ENCODE measurements at places on chromosomes 6 and 20. TPM values are rescaled to one million over a fixed set of nuclear protein-coding genes. Genes with fewer than 3 reads are reported as not detected.
A peak's percentile ranks its signal among the peaks of the same experiment; 100 is the strongest.

- H3K27me3 ChIP-seq: peaks cover 18% of the 10 kb centered on the region
- no peak overlapping the region for H3K27ac ChIP-seq
- no peak overlapping the region for H3K4me3 ChIP-seq
- DNase-seq: peak; percentile 10
- peaks cover 3% of the 10 kb centered on the region for H3K36me3 ChIP-seq
- H3K4me1 ChIP-seq: no peaks in the 10 kb centered on the region
Observed at GRCh38 chr20:30811885-30812671, 445.4 kb upstream of the DEFB115 start.

GRCh38 chr20:35463455-35464300, 8.3 kb downstream of the CEP250 start:
- H3K36me3 ChIP-seq: no peaks in the 10 kb centered on the region
- H3K27ac ChIP-seq: no peak overlapping the region
- H3K27me3 ChIP-seq: no peaks in the 10 kb centered on the region
- peaks cover 1% of the 10 kb centered on the region for H3K4me1 ChIP-seq
- DNase-seq: peak; percentile 36

- H3K4me3 ChIP-seq: no peak overlapping the region
- H3K4me1 ChIP-seq: peaks cover 10% of the 10 kb centered on the region
- H3K27ac ChIP-seq: no peak overlapping the region
- H3K27me3 ChIP-seq: peaks cover 5% of the 10 kb centered on the region
Observed at GRCh38 chr20:53221731-53222130, 249.6 kb downstream of the TSHZ2 start.

- H3K4me1 ChIP-seq: no peaks in the 10 kb centered on the region
- peak; percentile 68 for DNase-seq
- H3K4me3 ChIP-seq: no peak overlapping the region
Observed at GRCh38 chr20:62822788-62823651, 6.2 kb downstream of the COL9A3 start.

DNA sequence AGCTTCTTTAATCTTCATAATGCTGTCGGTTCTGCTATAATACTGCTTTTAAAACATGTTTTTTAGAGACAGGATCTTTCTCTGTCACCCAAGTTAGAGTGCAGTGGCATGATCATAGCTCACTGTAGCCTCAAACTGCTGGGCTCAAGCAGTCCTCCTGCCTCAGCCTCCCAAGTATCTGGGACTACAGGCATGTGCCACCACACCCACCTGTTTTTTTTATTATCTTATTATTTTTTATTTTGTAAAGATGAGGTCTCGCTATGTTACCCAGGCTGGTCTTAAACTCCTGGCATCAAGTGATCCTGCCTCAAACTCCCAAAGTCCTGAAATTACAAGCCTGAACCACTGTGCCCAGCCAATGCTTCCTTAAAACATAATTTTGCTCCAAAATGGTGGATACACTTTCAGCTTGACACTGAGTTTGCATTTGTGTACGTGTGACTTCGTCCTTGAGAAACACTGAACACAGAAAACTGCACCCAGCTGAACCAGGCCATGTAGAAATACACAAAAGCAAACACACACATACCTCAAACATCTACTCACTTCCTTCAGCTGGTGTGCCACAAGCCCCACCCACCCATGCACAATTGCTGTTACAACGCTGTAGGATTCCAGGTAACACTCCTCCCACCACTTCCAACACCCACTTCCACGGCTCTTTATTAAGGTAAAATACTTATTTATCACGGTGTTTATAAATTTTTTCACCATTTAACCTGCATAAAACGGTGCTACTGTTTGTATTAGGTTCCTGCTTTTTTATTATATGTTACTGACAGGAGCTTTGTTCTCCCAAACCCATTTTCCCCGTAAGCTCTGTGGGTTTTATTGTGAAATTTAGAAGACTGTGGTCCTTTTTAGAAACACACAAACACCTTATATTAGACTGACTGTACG, 109.1 kb downstream of the TSHZ2 start:
- H3K4me1 ChIP-seq: peaks cover 3% of the 10 kb centered on the region
- no peak for DNase-seq
- no peak overlapping the region for H3K4me3 ChIP-seq
- no peak overlapping the region for H3K27ac ChIP-seq

DNA sequence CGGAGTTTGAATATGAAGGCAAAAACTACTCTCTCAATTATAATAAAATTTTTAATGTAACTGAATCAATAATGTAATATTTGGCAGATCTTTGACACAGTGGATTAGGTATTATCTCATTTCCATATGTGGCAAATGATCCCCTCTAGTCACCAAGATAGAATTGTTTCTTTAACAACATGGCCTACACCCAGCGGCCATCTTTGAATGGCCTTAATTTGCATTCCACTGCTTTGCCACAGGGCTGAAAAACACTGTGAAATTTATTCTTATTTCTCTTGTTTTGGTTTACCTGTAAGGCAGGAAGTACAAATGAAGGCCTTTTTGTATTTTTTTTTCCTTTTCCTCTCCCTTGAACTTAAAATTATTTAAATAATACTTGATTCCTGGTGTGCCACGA, 162.6 kb upstream of the SCGN start:
- peaks cover 10% of the 10 kb centered on the region for H3K4me1 ChIP-seq
- peaks cover 4% of the 10 kb centered on the region for H3K36me3 ChIP-seq
- H3K27ac ChIP-seq: no peak overlapping the region

- DNase-seq: no peak
- no peaks in the 10 kb centered on the region for H3K27me3 ChIP-seq
- H3K36me3 ChIP-seq: no peaks in the 10 kb centered on the region
- H3K4me1 ChIP-seq: no peaks in the 10 kb centered on the region
Observed at GRCh38 chr6:91498576-91498975, 911.7 kb upstream of the MAP3K7 start.

DNA sequence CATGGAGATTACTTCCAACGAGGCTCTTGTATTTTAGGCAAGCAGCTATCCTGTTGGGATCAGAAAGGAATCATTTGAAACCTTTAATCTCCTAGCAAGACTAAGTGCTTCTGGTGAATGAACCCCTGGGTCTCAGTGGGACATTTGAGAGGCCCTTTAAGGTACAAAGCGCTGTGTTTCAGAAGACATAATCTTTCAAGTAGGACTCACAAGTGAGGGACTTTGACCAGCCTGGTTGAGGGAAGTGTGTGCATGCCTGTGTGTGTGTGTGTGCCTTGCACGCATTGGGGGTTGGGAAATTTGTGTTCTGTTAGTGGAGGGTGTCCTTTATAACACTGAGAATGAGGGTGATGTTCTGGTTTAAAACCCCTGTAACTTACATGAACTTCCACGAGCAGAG, 64.4 kb upstream of the KCNG1 start:
- H3K4me3 ChIP-seq: no peak overlapping the region
- peaks cover 9% of the 10 kb centered on the region for H3K4me1 ChIP-seq
- peaks cover 67% of the 10 kb centered on the region for H3K27me3 ChIP-seq
- no peaks in the 10 kb centered on the region for H3K36me3 ChIP-seq
- H3K27ac ChIP-seq: no peak overlapping the region

- H3K27ac ChIP-seq: no peak overlapping the region
- no peaks in the 10 kb centered on the region for H3K4me1 ChIP-seq
- H3K36me3 ChIP-seq: no peaks in the 10 kb centered on the region
- H3K4me3 ChIP-seq: no peak overlapping the region
- no peak for DNase-seq
Observed at GRCh38 chr6:126650931-126651330, 311.0 kb downstream of the CENPW start.

DNA sequence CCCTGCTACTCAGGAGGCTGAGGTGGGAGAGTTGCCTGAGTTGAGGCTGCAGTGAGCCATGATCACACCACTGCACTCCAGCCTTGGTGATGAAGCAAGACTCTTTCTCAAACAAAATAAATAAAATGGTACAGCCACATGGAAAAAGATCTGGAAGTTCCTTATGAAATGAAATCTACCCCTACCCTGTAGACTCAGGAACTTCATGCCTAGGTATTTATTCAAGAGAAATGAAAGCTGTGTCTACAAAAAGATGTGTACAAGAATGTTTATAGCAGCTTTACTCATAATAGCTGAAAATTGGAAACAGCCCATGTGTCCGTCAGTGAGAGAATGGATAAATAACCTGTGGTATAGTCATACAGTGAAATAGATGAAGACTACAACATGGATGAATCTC, 15.2 kb upstream of the C6orf62 start:
- DNase-seq: no peak
- no peak overlapping the region for H3K27ac ChIP-seq
- H3K27me3 ChIP-seq: no peaks in the 10 kb centered on the region
- H3K4me3 ChIP-seq: no peak overlapping the region
- H3K4me1 ChIP-seq: peaks cover 4% of the 10 kb centered on the region
- H3K36me3 ChIP-seq: peaks cover 12% of the 10 kb centered on the region

DNA sequence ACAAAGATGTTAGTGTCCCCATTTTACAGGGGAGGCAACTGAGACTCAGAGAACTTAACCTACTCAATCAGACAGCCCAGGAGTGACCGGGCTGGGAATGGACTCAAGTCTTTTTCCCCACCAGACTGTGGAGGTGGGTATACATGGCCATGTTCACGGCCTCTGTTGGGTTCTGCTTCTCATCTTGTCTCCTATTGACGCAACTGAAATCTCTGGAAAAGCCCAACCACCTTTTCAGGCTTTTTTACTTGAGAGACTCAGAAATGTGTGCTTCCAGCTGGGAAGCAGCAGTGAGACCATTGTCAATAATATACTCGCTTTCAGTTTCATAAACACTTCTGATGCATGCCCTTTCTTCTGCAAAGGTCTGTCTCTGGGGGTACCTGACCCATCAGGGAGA, 70.7 kb downstream of the SOBP start:
- no peaks in the 10 kb centered on the region for H3K4me1 ChIP-seq
- H3K4me3 ChIP-seq: no peak overlapping the region
- no peak for DNase-seq

DNA sequence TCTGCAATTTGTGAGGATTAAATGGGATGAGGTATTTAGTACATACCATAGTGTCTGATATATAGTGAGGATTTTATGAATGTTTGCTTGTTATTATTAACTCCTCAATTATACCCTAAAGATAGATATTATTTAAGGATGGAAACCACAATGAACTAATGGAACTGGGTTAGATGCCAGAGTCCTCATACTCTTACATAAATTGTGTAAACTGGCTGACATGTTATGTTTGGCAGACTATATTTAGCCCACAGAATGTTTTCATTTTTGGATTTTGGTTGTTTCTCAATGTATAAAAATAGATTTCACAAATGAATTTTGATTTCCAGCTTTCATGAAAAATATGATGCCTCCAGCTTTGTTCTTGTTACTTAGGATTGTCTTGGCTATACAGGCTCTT, 37.6 kb downstream of the HTR1B start:
- no peaks in the 10 kb centered on the region for H3K36me3 ChIP-seq
- no peaks in the 10 kb centered on the region for H3K4me1 ChIP-seq
- DNase-seq: no peak
- no peaks in the 10 kb centered on the region for H3K27me3 ChIP-seq
- no peak overlapping the region for H3K27ac ChIP-seq

DNA sequence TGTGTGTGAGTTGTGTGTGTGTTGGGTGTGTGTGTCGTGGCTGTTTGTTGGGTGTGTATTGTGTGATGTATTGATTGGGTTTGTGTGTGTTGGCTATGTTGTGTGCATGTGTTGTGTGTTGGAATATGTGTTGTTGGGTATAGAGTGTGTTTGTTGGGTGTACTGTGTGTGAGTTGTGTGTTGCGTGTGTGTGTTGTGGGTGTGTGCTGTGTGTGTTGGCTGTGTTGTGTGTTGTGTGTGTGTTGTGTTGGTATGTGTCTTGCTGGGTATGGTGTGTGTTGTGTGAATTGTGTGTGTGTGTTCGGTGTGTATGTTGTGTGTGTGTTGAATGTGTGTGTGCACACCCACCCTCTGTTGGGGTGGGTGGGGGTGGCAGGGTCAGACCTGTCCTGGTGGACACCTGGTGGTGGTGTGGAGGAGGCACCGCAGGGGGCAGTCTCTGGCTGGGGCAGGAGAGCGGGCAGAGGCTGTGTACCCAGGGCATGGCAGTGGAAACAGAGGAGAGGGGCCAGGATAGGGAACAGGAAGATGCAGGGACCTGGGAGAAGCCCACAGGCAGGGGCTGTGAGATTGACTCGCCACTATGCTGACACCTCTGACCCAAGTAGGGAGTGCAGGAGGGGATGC, 25.5 kb upstream of the PXDC1 start:
- no peaks in the 10 kb centered on the region for H3K36me3 ChIP-seq
- H3K27ac ChIP-seq: no peak overlapping the region
- H3K4me1 ChIP-seq: no peaks in the 10 kb centered on the region

DNA sequence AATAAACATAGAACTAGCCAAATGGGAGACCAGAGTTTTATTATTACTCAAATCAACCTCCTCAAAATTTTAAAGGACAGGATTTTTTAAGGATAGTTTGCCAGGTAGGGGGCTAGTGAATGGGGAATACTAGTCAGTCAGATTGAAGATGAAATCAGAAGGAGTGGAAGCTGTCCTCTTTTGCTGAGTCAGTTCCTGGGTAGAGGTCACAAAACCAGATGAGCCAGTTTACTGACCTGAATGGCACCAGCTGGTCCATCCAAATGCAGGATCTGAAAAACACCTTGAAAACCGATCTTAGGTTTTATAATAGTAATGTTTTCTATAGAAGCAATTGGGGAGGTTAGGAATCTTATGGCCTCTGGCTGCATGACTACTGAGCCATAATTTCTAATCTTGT, 558.2 kb downstream of the PKHD1 start:
- H3K36me3 ChIP-seq: no peaks in the 10 kb centered on the region
- no peaks in the 10 kb centered on the region for H3K27me3 ChIP-seq
- H3K27ac ChIP-seq: no peak overlapping the region

DNA sequence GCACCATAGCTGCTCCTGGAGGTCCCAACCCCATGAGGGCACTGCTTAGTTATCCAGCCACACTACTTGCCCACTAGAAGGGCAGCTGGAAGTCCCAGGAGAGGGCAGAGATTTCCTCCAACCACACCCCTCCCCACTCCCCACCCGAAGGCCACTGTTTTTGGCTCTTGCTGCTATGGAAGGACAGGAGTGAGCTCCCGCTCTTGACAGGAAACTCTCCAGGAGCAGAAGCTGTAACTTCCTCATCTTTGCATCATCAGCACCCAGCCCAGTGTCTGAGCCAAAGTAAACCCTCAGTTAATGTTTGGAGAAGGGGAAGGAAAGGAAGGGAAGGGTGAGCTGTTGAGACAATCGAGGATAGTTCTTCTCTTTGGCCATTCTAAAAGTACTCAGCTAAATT, 120.7 kb downstream of the MTFR2 start:
- H3K36me3 ChIP-seq: no peaks in the 10 kb centered on the region
- no peaks in the 10 kb centered on the region for H3K4me1 ChIP-seq
- H3K27me3 ChIP-seq: peaks cover 7% of the 10 kb centered on the region
- no peak for DNase-seq
- H3K4me3 ChIP-seq: no peak overlapping the region

PACRG gene
- total RNA-seq: not detected

EYS gene
- not detected for total RNA-seq

CYB5R4 gene
- 30.1 TPM for total RNA-seq

CSNK2B gene
- total RNA-seq: 297 TPM

ZMYND8 gene
- total RNA-seq: 29.8 TPM

MCHR2 gene
- total RNA-seq: not detected

TDRD6 gene
- not detected for total RNA-seq

Data from activated naive CD8-positive, alpha-beta T cell treated with anti-CD3 and anti-CD28 coated beads for 36 hours (primary cell).